Stimulated activated CD4-positive, alpha-beta T cell treated with anti-CD3 and anti-CD28 coated beads, TNF-alpha, amount 100 ng/mL, for 1 hour (primary cell): ENCODE measurements at places on chromosomes 1 and 21.

DNA sequence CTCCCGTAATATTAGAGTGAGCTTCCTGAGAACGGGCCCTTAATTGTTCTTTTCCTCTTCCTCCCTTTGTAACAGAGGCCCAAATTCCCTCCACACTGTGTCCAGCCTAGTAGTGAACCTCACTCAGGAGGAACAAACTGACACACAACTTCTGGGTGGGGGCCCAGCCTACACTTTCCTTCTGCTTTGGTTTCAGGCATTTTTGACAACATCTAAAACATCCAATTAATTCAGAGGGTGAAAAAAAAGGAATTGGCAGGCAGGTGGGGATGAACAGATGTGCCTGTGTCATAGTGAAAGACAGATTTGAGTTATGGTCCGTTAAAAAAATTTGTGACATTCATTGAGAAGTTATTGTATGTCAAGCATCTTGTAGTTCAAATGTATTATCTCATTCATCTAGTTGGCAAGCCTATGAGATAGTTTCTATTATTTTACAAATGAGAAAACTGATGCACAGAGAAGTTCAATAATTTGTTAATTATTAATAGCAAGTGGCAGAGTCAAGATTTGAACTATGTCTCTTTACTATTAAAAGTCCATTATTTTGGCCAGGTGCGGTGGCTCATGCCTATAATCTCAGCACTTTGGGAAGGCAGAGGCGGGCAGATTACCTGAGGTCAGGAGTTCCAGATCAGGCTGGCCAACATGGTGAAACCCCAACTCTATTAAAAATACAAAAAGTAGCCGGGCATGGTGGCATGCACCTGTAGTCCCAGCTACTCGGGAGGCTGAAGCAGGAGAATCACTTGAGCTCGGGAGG lies 41.6 kb upstream of the LRIG2 start:
- DNase-seq: no peak

- no peak for DNase-seq
These were observed 6.5 kb downstream of the NBL1 start for GRCh38 chr1:19650416-19651140.

- no peak for DNase-seq
These were observed 5.8 kb upstream of the EPHA8 start for GRCh38 chr1:22557341-22557950.

GRCh38 chr1:100266741-100267140 lies 725 bp downstream of the RTCA start:
- DNase-seq: no peak

- no peak for DNase-seq
These were observed 1123.3 kb upstream of the B3GALT2 start for GRCh38 chr1:194309697-194310096.

DNA sequence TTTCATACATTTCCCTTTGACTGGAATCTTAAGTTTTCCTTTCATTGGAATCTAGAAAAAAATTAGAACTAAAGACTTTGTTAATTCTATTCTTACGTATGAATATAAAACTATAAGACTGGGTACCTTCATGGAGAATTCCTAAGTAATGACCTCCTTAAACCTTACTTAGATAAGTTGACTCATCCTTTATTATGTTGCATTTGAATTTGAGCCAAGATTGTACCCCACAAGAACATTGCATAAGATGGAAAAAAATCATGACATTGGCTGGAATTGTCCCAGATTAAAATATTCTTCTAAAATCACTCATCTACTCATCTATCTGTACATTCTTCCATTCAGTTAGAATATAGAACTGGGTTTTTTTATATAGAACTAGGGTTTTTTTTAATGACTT lies 137.4 kb downstream of the C1orf21 start:
- no peak for DNase-seq

DNA sequence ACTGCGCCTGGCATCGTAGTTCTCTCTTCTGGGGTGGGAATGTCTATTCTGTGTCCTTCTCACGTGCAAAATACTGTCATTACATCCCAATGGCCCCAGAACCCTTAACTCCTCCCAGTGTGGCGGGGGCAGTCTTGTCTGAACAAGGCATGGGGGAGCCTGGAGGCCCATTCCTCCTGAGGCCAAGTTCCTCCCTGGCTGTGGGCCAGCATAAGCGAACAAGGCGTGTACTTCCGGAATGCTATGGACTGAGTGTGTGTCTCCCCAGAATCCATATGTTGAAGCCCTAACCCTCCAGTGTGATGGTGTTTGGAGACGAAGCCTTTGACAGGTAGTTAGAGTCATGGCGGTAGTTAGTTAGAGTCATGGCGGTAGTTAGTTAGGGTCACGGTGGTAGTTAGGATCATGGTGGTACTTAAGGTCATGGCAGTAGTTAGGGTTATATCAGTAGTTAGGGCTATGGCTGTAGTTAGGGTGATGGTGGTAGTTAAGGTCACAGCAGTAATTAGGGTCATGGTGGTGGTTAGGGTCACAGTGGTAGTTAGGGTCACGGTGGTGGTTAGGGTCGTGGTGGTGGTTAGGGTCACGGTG lies 71.0 kb downstream of the PRKCZ start:
- no peak for DNase-seq

- no peak for DNase-seq
These were observed 4.5 kb upstream of the HES4 start for GRCh38 chr1:1004420-1004779.

GRCh38 chr1:34009340-34009985 lies 145.6 kb downstream of the HMGB4 start:
- no peak for DNase-seq

GRCh38 chr1:193019442-193020026 lies 39.6 kb downstream of the UCHL5 start:
- no peak for DNase-seq

- no peak for DNase-seq
These were observed 56.7 kb upstream of the GCLM start for GRCh38 chr1:93965888-93966287.

- no peak for DNase-seq
These were observed 19.0 kb downstream of the SSR2 start for GRCh38 chr1:156001662-156002171.

DNA sequence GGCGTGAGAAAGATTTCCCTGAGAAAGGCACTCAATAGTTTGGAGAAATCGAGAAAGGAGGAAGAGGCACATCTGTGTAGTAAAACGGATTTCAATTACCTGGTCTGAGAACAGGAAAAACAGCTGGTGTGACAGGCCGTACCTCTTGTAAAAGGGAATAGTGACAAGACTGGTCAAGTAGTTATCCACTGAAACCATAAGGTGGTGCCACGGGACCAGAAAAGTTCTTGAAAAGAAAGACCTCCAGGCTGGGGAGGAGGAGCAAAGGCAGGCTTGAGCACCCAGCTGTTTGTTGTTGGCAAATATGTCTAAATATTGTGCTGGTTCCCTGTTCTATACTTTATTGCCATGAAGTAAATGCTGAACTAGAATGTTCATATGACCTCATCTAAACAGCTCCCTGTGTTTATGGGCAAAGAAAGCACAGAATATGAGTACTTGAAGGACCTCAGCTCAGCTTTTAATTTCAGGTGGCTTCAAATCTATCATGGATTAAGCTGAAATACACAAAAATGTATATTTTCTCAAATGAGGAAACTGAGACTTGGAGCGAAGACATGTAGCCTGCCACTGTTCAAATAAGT lies 4.0 kb downstream of the HAO2 start:
- no peak for DNase-seq

DNA sequence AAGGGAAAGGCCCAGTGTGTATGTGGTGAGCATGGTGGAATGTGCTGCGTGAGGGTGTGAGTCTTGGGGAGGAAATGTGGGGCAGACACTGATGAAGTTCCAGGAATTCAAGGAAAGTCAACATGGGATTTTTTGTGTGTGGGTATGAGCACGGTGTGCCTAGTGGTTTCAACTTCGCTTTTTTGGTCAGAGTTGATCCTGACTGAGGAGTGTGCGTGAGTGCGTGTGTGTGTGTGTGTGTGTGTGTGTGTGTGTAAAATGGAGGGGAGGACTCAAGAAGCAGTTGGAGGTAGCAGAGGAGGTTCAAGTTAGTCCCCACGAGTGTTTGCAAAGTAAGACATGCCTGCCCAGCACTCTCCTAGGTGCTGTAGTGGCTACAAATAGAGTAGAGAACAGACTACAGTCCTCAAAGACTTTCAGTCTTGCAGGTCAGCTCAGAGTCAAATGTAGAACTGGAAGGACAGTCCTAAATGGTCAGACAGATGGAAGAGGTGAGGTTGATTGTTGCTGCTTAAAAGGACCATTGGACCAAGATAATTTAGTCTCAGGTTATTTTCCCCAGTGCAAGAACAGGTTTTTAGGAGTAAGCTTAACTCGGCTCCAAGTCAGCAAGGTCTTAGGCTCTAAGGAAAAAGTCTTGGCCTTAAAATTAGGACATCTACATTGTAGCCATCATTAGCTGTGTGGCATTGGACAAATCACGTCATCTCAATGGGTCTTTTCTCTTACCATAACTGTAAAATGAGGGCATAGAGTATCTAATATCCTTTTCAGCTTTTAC lies 25.0 kb downstream of the SLAMF1 start:
- DNase-seq: no peak

GRCh38 chr21:19921211-19921610 lies 1077.0 kb upstream of the NCAM2 start:
- no peak for DNase-seq

DNA sequence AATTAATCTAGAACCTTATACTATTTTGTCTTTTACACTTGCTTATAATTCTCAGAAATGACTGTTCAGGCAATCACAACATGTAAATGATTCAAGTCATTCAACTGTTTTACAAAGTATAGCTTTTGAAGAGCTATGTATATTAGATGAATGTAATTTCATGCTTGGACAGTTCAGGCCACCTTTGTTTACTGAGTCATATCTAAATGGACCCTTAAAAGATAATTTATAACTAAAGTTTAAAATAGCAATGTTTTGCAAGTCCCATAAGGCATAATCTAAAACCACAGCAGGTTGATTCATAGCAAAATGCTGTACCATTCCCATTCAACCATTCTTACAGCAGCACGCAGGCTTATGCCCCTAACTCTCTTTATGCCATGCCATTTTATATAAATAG lies 64.8 kb downstream of the PIK3R3 start:
- no peak for DNase-seq

DNA sequence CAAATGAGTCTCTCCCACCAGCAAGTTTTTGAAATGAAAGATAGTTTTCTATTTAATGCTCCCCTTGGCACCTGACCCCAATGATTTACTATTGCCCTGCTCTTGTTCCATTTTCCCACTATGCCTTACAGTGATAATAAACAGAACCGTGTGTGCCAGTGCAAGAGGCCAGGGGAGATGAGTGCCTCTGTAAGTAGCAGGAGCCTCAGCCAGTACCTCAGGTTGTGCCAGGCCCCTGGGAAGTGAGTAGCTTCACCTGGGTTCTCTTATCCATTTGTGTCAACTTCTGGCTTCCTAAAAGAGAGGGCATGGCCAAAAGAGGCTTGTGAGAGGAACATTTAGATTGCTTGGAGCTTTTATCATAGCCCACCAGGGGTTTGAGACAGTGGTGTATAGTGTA lies 3.4 kb upstream of the ROR1 start:
- no peak for DNase-seq

- no peak for DNase-seq
These were observed 21.4 kb downstream of the GNB1 start for GRCh38 chr1:1869469-1869868.

DNA sequence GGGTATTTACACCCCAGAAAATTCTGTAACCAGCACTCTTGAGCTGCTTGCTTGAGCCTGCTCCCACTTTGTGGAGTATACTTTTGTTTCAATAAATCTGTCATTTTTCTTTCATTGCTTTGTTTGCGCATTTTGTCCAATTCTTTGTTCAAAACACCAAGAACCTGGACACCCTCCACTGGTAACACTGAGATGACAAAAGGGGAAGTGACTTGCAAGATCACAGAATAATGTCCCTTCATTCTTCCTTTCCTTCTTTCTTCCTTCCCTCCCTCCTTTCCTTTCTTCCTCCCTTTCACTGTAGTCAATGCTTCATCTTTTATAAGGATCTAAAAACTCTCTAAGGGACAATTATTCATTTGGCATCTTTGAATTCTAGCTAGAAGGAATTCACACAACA lies 134.5 kb upstream of the MAP1LC3C start:
- DNase-seq: no peak

DNA sequence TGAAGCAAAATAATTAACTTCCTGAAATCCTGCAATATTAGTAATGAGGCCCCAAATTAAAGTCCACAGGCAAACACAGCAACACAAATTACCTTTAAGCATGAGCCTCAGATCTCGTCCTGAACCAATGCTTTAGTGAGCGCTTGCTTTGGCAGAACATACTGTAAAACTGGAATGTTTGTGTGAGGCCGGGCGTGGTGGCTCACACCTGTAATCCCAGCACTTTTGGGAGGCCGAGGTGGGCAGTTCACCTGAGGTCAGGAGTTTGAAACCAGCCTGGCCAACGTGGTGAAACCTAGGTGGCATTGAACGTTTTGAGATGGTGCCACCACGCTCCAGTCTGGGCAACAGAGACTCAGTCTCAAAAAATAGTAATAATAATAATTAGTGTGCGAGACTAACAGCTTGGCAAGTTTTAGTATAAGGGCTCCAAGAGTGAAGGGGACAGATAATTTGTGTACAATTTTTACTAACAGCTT lies 17.8 kb downstream of the SFPQ start:
- no peak for DNase-seq

- DNase-seq: no peak
These were observed 29.1 kb upstream of the SAMD13 start for GRCh38 chr1:84272401-84272800.

- DNase-seq: no peak
These were observed 205.5 kb downstream of the RPS6KC1 start for GRCh38 chr1:213256438-213257087.

DNA sequence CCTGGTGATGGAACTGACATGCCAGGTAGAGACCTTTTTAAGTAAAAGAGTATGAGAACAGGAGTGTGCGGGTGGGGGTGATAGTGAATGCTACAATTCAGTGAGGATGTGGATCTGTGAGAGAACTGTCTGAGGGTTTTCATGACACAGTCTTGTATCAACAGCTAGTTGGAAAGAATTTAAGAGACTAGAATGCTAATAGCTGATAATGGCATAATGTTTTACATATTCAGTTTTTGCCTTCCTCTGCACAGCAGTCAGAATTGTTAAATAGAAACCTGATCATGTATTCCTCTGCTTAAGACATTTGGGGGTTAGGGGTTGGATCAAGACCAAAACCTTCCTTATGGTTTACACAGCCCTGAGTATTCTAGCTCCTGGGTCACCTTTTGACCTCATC lies 152.8 kb upstream of the ZRANB2 start:
- no peak for DNase-seq

- no peak for DNase-seq
These were observed 153.5 kb downstream of the DPYD start for GRCh38 chr1:97767381-97767780.

GRCh38 chr1:93595743-93596142 lies 85.9 kb downstream of the BCAR3 start:
- DNase-seq: no peak

- no peak for DNase-seq
These were observed 702.3 kb downstream of the BRINP3 start for GRCh38 chr1:189775343-189775742.

DNA sequence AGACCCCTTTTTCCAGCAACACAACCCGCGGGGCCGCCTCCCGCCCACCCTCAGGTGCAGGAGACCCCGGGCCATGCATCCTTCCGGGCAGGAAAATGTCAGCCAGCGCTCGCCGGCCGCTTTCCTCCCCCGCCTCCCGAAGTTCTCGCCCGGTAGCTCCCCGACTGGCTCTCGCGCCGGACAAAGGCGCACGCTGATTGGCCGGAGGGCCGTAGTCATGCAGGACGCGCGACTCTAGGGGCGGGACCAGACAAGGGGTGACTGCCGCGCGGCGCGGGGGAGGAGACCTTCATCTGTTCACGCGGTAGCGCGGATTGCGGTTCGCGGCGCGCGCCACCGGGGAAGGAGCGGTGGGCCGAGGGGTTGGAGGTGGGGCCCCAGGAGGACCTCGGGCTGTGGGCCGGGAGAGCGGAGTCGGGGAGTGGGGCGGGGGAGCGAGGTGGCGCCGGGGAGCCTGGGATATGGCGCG lies at the start of gene FLVCR1:
Gene FLVCR1, plus strand, starts transcription at position 284 of the 469 bp plus-strand sequence. Its CDS starts 178 bp downstream, at position 462.
- DNase-seq: peak; percentile 74
